Chondrocyte (in vitro differentiated cells): ENCODE measurements at places on chromosomes 3 and 15.

GRCh38 chr15:96504371-96504770 lies 173.9 kb downstream of the NR2F2 start:
- H3K27me3 ChIP-seq = peaks cover 14% of the 10 kb centered on the region
- H3K4me3 ChIP-seq = no peak overlapping the region
- H3K27ac ChIP-seq = no peak overlapping the region

DNA sequence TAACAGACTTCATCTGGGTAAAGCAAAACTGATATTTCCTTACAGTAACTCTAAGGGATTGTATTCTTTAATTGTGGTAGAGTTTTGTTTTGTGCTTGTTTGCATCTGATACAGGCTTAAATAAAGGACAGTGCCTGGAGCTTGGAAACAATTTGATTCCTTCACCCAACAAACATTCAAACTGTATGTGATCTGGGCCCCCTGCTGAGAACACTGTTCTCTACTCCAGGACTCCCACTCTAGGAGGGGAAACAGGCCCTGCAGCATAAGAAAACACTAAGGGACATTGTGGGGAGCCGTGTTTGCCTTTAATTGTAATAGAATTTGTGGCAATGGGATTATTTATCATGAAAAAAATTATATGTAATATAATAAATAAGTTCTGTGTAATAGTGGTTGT lies 56.9 kb downstream of the CTDSPL start:
- H3K36me3 ChIP-seq = peaks cover 5% of the 10 kb centered on the region
- no peak for DNase-seq
- no peak overlapping the region for H3K4me3 ChIP-seq
- H3K27me3 ChIP-seq = no peaks in the 10 kb centered on the region
- H3K27ac ChIP-seq = peak overlapping the region; percentile 4

DNA sequence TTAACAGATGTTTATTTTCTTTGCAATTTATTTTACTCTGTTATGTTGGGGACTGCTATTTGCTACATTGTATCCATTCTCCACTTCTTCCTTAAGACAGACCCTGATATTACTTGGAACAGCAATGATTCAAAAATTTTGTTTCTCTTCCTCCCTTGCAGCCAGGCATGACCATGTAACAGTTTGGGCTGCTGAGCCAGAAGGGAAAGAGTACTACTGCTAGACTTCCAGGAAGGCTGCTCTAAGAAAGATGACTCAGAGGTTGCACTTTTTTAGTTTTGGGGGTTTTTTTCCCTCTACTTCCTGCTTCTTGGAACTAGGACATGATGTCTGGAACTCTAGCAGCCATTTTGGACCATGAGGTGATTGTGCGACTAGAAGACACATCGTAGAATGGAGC lies 10.3 kb downstream of the PRR20G start:
- no peak overlapping the region for H3K27ac ChIP-seq
- peaks cover 7% of the 10 kb centered on the region for H3K4me1 ChIP-seq
- H3K4me3 ChIP-seq = no peak overlapping the region
- no peaks in the 10 kb centered on the region for H3K36me3 ChIP-seq

GRCh38 chr3:36649125-36649524 lies 115.2 kb downstream of the DCLK3 start:
- peaks cover 52% of the 10 kb centered on the region for H3K4me1 ChIP-seq
- no peak for DNase-seq
- no peaks in the 10 kb centered on the region for H3K36me3 ChIP-seq
- no peak overlapping the region for H3K4me3 ChIP-seq
- no peaks in the 10 kb centered on the region for H3K27me3 ChIP-seq
- H3K27ac ChIP-seq = peak overlapping the region; percentile 96

- peaks cover 4% of the 10 kb centered on the region for H3K36me3 ChIP-seq
- H3K27ac ChIP-seq = no peak overlapping the region
- H3K4me1 ChIP-seq = peaks cover 27% of the 10 kb centered on the region
- no peak overlapping the region for H3K4me3 ChIP-seq
- DNase-seq = no peak
These were observed 1.9 kb downstream of the SCAPER start for GRCh38 chr15:76903251-76903681.

- peaks cover 8% of the 10 kb centered on the region for H3K36me3 ChIP-seq
- no peak overlapping the region for H3K4me3 ChIP-seq
- H3K27me3 ChIP-seq = no peaks in the 10 kb centered on the region
- DNase-seq = peak; percentile 72
These were observed 253.6 kb downstream of the UACA start for GRCh38 chr15:70509731-70510143.

DNA sequence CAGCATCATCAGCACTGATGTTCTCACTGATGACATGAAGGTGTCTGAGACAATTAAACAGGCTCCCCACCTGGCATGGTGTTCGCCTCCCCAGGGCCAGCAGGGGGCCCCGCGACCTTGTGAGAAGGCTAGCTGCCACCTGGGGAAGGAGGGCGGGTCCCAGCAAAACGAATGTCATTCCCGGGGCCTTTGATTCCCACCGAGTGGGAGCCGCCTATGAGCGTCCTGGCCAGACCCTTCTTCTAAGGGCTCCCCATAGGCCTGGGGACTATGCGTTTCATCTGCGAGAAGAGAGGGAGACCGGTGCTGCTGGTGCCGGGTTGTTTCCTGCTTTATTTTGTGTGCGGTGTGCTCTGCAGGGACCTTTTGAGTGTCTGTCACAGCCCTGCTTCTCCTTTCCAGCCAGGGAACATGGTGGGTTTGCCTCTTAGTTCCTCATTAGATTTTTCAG lies 20.5 kb upstream of the MINDY4B start:
- no peak overlapping the region for H3K4me3 ChIP-seq
- H3K36me3 ChIP-seq = no peaks in the 10 kb centered on the region
- no peak for DNase-seq
- H3K27ac ChIP-seq = no peak overlapping the region

GRCh38 chr3:59467476-59467875 lies 417.7 kb upstream of the CFAP20DC start:
- no peak overlapping the region for H3K4me3 ChIP-seq
- H3K36me3 ChIP-seq = no peaks in the 10 kb centered on the region
- no peaks in the 10 kb centered on the region for H3K4me1 ChIP-seq
- DNase-seq = no peak
- no peak overlapping the region for H3K27ac ChIP-seq

DNA sequence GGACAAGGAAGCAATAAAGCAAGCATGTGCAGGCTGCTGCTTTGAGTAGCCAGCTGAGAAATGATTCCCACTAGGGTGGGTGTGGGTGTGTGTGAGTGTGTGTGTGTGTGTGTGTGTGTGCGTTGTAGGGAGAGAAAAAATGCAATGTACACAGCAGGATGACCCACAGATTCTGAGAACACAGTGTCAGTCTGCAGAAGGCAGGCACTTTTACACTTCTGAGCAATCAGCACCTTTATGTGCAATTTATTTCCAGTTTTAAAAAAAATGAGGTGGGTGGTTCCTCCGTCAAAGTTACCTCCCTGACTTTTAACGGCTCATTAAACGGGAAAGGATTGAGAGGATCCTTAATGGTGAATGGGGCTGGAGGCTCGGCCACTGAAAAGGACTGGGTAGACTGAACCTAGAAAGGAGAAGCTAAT lies 38.5 kb upstream of the LIPC start:
- H3K27me3 ChIP-seq = no peaks in the 10 kb centered on the region
- no peak for DNase-seq
- no peaks in the 10 kb centered on the region for H3K36me3 ChIP-seq
- H3K4me3 ChIP-seq = no peak overlapping the region
- H3K27ac ChIP-seq = peak overlapping the region; percentile 1

- H3K27me3 ChIP-seq = no peaks in the 10 kb centered on the region
- no peaks in the 10 kb centered on the region for H3K4me1 ChIP-seq
- peaks cover 3% of the 10 kb centered on the region for H3K36me3 ChIP-seq
- no peak overlapping the region for H3K4me3 ChIP-seq
- no peak for DNase-seq
- no peak overlapping the region for H3K27ac ChIP-seq
These were observed 134.3 kb downstream of the CGGBP1 start for GRCh38 chr3:87924485-87924884.

- H3K27me3 ChIP-seq = no peaks in the 10 kb centered on the region
- no peak overlapping the region for H3K27ac ChIP-seq
- no peak overlapping the region for H3K4me3 ChIP-seq
- DNase-seq = no peak
- no peaks in the 10 kb centered on the region for H3K4me1 ChIP-seq
These were observed 643.8 kb downstream of the SQOR start for GRCh38 chr15:46278486-46279090.

GRCh38 chr3:60867200-60867599 lies 384.1 kb downstream of the FHIT start:
- no peak overlapping the region for H3K4me3 ChIP-seq
- H3K27me3 ChIP-seq = no peaks in the 10 kb centered on the region
- no peak overlapping the region for H3K27ac ChIP-seq
- H3K4me1 ChIP-seq = peaks cover 3% of the 10 kb centered on the region
- no peaks in the 10 kb centered on the region for H3K36me3 ChIP-seq
